ENCODE measurements at places on chromosomes 4 and X. TPM values are rescaled to one million over a fixed set of nuclear protein-coding genes. Genes with fewer than 3 reads are reported as not detected.

The ZFP92 gene
- 0.56 TPM for total RNA-seq

The EMCN gene
- not detected for total RNA-seq

The SPON2 gene
- 0.41 TPM for total RNA-seq

The INTS6L gene
- total RNA-seq, result 0.16 TPM

The ENAM gene
- total RNA-seq, result not detected
